ENCODE measurements at places on chromosomes 12 and 14.

DNA sequence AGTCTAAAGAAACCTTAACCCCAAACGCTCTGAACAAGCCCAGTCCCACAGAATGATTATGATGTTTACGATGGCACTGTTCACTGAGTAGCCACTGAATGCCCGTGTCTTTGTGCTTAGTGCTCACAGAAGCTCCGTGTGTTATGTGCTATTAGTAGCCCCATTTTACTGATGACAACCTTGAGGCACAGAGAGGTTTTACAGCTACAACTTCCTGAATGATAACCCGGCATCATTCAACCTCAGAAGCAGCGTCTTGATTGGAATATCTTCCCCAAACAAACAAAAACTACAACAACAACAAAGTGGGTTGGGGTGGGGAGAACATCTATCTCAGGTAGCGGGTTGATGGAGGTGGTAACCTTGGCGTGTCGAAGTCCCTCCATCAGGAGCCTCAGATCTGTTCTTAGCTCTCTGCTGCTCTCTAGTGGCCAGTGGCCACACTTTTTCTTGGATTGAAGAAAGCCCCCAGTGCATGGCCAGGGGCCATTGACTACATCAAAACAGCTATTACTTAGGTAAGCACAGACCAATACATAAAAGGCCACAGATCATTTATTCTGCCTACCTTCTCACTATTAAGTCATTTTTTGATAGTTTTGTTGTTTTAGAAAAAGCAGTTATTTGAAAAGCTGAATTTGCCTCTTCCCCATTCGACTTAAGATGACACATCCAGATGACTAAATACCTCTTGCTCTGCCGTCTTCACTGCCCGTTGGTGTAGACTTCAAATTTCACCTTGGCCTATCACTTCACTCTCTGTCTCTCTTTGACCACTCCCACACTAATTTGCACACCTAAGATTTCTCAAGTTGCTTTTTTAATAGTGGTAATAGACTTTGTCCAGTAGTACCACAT, 376.9 kb downstream of the GALC start:
- DNase-seq: peak; percentile 60

- peak; percentile 40 for DNase-seq
Observed at GRCh38 chr12:132014092-132014914, 64.6 kb downstream of the EP400 start.

- no peak for DNase-seq
Observed at GRCh38 chr14:84209031-84209430, 1320.9 kb upstream of the FLRT2 start.

- no peak for DNase-seq
Observed at GRCh38 chr12:100737168-100737567, 57.4 kb upstream of the ANO4 start.

DNA sequence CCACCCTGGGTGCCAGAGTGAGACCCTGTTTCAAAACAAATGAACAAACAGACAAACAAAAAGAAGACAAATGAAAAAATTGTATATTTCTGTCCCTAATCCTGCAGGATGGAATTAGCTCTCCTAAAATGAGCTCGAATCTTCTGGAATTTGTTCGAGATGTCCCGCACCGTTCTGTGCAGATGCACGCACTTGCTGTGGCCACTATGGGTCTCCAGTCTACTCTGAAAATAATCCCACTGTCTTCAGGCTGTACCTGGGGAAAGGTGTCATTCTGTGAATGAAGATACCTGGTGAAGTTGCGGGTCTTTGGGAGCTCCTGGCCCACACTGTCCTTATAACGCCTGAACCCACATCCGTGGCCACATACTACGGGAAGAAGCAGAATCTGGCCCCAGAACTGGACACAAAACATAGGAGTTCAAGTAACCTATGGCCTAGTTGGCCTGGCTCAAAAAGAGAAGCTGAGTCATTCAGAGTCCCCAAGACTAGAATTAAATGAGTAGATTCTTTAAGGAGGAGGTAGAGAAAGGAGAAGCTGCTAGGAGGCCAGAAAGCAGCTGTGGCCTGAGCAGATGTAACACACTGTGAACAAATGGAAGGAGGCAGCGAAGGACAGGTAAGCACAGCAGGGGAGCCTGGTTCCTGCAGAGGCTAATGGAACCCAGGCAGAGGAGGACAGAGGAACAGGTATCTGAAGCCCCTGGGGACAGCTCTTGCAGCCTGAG, 108.6 kb downstream of the FOXN3 start:
- no peak for DNase-seq

GRCh38 chr12:65296508-65297265, 18.2 kb downstream of the MSRB3 start:
- no peak for DNase-seq

Data from fibroblast of skin of right biceps (primary cell).